Activated B cell treated with CpG ODN at 0.5 μM for 24 hours (primary cell): ENCODE measurements at places on chromosomes 1 and 21. TPM values are rescaled to one million over a fixed set of nuclear protein-coding genes. Genes with fewer than 3 reads are reported as not detected.
A peak's percentile ranks its signal among the peaks of the same experiment; 100 is the strongest.

DNA sequence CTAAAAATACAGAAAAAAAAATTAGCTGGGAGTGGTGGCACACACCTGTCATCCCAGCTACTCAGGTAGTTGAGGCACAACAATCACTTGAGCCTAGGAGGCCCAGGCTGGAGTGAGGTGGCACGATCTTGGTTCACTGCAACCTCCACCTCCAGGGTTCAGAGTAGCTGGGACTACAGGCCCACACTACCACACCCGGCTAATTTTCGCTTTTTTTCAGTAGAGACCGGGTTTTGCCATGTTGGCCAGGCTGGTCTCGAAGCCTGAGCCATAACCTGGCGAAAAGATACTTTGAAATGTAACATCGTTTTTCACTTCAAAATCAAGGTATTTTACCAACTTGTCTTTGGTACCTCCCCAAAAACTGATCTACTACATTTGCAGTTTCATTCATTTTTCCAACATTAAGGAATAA, 6.1 kb downstream of the GAS5 start:
- DNase-seq = no peak

DNA sequence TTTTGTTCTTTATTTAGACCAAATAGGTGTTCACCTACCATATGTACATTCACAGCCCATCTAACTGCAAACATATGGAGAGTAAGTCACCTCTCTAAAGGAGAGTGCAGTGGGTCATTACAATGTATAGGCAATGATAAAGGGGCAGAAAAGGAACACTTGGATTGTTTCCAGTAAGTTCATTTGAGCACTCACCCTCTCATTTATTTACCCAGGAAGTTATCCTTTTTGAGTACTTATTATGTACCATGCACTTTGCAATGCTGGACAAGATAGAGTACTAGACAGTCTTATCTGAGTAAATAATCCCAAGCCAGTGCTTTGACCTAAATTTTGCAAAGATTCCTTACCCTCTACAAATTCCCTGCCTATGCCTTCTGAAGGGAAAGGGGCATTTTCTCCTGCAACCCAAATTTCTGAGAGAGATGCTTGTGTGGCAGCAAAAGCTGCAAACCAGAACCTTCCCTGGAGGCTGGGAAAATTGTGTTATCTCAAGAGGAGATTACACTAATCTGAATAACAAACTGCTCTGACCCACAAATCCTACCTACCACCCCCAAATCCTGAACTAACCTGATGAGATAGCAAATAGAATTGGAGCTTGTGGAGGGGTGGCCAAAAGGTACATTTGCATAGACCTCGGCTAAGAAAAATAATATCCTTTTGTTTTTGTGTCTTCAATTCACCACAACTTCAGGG, 18.6 kb upstream of the RGS8 start:
- no peak for DNase-seq

DNA sequence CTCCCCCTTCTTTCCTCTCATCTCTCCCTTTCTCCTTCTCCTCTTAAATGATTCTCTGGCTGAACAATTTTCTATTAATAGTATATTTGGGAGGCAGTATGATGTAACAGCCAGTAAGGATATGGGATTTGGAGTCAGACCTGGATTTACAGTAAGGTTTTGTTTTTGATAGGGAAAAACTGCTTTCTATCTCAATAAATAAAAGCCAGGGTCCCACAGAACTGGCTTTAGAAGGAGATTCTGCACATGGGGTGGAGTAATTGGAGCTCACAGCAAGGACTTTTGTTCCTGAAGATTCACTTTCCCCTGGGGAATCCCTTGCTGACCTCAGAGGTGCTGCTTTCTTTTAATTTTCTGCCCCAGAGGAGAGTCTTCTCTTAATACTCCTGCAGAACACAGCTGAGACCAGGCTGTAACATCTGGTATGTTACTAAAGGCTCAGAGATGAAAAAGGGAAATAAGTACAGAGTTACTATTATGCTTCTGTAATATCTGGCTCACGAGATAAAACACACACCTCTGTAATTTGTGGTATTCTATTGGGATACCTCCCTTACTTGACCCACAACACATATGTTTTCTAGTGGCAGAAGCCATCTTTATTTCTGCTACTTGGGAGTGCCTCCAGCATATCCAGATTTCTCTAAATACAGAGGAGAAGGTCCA, 13.4 kb downstream of the EPB41 start:
- DNase-seq = no peak

DNA sequence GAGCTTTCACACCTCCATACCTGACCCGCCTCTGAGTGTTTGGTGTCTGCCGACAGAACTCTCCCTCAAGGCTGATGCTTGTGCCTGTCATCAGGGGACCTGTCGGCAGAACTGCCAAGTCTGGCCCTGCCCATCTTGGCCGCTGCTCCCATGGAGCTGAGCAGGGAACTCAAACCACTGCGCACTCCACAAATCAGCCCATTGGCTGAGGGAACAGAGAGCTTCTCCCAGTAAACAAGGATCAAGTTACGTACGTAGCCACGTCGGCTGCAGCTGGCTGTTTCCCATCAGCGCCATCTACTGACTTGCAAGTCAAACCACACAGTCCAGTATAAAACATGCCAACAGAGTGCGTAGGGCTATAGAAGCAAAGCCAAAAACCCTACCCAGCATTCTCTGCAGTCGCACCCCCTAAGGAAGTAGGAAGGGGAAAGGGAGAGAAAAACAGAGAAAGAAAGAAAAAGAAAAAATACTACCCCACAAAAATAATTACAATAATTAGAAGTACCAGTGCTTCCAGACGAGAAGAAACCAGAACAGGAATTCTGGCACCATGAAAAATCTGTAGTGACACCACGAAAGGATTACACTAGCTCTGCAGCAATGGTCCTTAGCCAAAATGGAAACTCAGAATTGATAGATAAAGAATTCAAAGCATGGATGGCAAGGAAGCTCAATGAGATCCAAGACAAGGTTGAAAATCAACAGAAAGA, 13.1 kb downstream of the KRTAP13-1 start:
- DNase-seq = no peak

DNA sequence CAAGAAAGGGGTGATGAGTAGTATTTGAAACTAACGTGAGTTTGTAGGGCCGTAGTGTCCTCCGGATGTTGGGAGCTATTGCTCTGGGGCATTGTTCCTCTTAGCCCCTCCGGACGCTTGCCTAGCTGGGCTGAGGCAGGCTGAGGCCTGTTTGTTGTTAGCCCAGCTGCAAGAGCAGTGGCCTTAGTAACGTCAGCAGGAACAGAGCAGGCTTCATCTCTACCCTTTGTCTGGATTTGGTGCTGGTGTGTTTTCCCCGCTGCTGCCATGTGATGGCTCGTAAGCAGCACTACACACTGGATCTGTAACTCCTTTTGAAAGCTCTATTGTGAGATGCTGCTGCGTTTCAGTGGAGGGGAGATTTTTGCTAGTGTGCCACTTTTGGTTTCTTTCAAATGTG, 57.6 kb downstream of the DNM3 start:
- DNase-seq = no peak

- peak; percentile 49 for DNase-seq
Observed at GRCh38 chr1:205344066-205344928, 12.4 kb downstream of the KLHDC8A start.

GRCh38 chr1:2802421-2802961, 998 bp upstream of the TTC34 start:
- DNase-seq = no peak

GRCh38 chr1:84899969-84900368, 7.0 kb upstream of the LPAR3 start:
- DNase-seq = no peak

DNA sequence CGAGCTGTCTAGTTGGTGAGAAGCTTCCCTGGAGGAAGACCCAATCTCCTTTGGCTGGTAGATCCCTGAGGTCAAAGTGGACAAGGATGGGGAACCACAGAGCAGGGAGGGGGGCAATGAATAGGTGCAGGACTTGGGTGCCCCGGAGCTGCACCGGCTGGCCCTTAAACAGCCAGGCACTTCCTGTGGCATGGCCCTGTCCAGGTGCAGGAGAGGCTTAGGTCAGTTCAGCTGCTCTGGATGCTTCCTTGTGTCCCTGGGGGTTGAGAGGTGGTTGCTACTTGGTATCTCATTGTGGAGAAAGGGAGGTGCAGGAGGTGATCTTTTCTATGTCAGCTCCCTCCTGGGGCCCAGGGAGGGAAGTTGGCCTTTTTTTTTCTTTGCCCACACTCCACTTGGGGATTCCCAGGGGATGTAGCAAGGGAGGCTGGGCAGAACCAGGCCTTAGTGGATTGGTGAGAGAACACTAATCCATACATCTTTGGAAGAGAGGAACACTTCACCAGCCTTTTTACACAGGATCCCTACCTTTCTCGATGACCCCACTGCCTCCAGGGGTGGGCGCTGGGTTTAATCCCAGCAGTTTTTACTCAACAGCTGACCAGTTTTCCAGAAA, 1.2 kb upstream of the ST3GAL3 start:
- no peak for DNase-seq

DNA sequence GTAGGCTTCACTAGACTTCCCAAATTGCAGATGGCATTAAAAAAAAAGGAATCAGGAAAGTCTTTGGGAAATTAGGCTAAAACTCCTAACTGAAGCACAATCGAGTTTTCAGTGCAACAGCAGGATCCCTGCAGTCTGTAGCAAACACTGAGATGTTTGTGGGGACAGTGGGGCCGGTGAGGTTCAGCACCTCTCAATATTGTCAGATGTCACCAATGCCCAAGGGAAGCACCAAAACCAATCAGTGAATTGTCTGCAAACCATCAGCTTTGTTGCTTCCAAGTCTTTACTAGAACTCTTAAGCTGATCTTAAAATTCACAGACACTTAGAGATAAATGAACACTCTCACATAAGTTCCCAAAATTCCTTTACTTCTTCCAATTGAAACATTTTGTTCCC, 2.6 kb downstream of the ERG start:
- DNase-seq = no peak

DNA sequence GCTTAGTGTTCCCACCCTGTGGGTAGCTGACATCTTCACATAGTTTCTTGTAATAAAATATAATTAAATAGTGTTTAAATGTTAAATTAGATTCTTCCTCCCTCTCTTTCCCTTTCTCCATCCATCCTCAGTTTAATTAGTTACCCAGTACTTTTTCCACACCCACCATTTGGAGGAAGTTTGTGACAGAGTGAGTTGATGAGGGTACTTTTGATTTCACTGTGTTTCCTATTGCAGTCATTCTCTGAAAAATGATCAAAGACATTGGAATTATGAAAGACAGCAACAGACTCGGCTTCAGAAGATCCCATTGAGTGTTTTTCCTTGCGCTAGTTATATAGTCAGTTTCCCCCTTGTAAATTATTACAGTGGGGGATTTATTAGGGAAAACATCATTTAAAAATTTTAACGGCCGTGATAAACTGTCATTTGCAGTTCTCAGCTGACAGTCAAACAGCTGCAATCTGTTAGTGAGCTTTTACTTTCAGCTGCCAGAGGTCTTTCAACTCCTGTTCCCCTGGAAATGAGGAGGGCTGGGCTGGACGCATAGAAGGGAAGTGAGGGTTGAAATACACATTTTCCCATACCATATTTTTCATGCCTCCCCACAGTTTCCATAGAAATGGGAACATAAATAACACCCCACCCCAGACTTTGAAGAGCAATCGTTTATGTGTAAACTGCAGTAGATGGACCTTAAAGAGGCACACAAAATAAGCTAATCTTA, 61.3 kb upstream of the CACYBP start:
- DNase-seq = no peak

DNA sequence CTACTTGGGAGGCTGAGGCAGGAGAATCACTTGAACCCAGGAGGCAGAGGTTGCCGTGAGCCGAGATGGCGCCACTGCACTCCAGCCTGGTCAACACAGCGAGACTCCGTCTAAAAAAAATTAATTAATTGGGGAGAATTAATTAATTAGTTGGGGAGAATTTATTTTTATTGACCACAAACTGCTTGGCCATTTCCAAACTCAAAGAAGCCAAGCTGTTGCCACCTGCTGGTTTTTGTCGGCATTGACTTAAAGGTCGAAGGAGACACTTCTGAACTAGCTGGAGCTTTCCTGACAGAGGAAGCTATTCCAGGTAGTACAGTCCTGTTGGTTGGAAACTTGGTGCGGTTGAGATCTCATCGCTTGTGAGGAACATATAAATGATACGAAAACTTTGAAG, 13.1 kb downstream of the MAP1LC3C start:
- DNase-seq = no peak

CLDN14 gene
- total RNA-seq = 0.58 and 0.64 TPM in 2 replicates

FAM151A gene
- total RNA-seq = not detected in 2 replicates

ADAR gene
- 209 and 216 TPM in 2 replicates for total RNA-seq

HNRNPR gene
- total RNA-seq = 171 and 172 TPM in 2 replicates

MRPS21 gene
- total RNA-seq = 66.8 and 69.2 TPM in 2 replicates

LRRIQ3 gene
- total RNA-seq = 1.00 and 1.5 TPM in 2 replicates

HSD3B2 gene
- not detected in 2 replicates for total RNA-seq

MIXL1 gene
- 0.75 and 0.93 TPM in 2 replicates for total RNA-seq
